ENCODE measurements at places on chromosomes 6 and 20.

- DNase-seq, result no peak
Observed at GRCh38 chr6:10205120-10205519, 209.8 kb downstream of the TFAP2A start.

GRCh38 chr6:100452998-100453397, 11.7 kb downstream of the SIM1 start:
- DNase-seq, result no peak

DNA sequence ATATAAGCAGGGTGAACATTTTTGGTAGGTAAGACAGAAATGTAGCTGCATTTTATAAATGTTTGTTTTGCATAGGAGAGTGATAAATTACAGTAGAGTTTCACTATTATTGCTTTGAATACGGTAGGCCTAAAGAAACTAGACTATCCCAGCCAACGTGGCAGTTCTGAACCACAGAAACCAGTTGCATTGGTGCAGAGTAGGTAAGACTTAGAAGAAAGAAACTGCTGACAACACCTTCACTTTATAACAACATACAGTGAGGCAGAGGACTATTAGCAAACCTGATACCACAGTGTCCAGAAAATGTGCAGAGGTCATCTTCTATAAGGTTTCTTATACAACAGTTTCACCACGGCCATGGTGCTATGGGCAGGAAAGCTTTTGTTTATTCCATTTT, 566.1 kb downstream of the KIF16B start:
- no peak for DNase-seq

DNA sequence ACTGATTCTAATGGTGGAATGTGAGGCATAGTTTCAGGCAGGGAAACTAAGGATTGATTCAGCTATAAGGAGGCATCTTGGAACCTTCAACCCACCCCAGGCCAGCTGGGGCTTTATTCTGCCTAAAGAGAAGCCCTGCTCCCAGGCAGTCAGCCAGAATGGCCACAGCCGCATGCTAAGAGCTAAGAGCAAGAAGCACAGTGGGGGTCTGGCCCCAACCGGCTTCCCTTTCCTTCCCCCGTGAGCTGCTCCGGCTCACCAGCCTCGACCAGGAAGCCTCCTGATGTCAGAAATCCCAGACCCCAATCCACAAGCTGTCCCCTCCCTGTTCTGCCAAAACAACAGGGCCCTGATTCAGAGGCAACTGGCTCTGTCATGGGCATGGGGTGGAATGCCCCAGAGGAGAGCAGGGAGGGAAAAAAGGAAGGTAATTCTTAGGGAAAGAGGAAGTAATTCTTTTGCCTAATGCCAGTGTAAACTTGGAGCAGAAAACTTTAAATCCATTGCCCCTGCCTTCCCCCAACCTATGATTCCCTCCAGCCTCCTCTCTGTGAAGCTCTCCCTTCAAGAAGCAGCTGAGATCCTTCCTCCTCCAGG, 6.9 kb downstream of the GRM4 start:
- DNase-seq, result no peak

DNA sequence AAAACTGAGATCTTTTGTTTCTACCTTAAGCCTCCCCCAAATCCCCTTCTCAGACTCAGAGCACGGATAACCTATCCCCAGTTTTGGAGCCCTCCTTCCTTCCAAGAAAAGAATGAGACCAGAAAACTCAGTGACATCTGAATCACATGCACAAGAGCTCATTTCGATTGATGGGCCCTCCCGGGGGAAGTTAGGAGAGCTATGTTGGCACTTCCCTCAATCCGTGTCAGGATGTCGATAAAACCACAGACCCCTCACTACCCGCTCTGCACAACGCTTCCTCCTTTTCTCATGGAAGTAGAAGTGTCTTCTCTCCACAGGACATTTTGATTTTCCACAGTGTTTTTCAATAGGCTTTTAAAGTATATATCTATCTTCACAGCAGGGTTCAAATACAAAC, 332.4 kb downstream of the HACE1 start:
- DNase-seq, result no peak

GRCh38 chr6:41599852-41600445, 38.3 kb upstream of the MDFI start:
- no peak for DNase-seq

GRCh38 chr6:43246301-43247113, 3.2 kb downstream of the TTBK1 start:
- DNase-seq, result no peak

All from activated T-cell treated with anti-CD3 and anti-CD28 coated beads for 4 hours (primary cell).